ENCODE measurements at places on chromosomes 16 and 17.

DNA sequence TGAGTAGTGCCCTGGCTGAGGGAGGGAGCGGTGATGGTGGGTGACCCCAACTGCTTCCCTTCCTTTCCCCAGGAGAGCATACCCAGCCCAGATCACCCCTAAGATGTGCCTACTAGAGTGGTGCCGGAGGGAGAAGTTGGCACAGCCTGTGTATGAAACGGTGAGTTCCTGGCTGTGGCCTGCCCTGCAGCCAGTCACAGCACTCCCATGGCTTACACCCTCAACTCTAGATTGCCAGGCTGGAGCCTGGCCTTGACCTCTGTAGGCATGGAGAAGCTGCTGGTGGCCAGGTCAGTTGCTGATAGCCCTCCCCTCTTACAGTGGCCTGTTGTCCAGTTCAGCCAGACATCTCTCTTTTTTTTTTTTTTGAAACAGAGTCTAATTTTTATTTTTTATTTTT, 8.6 kb upstream of the NFATC3 start:
- no peak for DNase-seq

DNA sequence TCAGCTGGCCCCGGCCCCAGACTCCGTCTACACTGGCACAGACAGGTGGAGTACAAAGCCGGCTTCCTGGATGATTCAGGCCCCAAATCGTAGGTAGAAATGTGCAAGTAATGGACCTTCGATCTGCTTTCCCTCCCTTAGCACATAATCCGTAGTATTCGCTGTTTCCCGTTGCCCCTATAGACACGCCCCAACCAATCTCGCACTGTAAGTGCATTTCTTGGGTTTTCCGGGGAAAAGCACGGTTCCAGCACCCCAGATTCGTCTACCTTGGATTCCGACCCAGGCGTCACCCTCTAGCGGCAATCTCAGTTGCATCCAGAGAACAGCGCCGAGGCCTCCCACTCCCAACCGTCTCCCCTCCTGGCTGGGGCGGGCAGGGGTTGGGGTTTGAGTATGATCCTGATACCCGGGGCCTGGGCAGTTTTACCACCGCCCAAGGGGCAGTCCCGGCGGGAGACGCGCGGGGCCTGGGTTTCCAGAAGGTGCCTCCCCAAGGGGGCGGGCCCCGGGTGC, 12.1 kb upstream of the FOXF1 start:
- DNase-seq, result no peak

DNA sequence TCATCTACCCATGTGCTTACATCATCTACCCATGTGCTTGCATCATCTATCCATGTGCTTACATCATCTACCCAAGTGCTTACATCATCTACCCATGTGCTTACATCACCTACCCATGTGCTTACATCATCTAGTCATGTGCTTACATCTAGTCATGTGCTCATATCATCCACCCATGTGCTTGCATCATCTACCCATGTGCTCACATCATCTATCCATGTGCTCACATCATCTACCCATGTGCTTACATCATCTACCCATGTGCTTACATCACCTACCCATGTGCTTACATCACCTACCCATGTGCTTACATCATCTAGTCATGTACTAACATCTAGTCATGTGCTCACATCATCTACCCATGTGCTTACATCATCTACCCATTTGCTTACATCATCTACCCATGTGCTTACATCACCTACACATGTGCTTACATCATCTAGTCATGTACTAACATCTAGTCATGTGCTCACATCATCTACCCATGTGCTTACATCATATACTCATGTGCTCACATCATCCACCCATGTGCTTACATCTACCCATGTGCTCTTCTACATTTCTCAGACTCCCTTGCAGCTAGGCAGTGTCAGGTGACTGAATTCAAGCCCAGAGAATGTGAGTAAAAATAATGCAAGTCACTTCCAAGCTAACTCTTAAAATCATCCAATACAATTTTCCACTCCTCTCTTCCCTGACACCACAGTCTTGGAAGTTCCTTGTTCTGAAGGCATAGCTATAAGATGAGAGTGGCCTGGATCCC, 196.8 kb downstream of the CBLN1 start:
- DNase-seq, result no peak

GRCh38 chr16:29680180-29680598, 1.2 kb downstream of the QPRT start:
- no peak for DNase-seq

- no peak for DNase-seq
Measured at GRCh38 chr17:67675481-67675880, 42.3 kb upstream of the NOL11 start.

- peak; percentile 69 for DNase-seq
Measured at GRCh38 chr17:57242148-57242547, 14.2 kb upstream of the MSI2 start.

- DNase-seq, result no peak
Measured at GRCh38 chr16:73775841-73776388, 520.7 kb upstream of the PSMD7 start.

DNA sequence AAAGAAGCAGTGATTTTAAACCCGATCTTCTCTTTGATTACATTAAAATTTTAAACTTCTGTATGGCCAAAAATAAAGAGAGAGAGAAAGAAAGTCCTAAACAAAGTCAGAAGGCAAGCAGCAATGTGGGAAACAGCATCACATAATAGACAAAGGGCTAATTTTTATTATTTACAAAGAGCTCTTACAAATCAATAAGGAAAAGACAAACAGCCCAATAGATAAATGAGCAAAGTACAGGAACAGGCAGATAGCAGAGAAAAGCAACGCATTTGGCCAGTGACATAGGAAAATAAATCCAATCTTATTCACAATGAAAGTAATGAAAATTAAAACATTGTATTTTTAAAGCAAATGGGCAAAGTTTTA, 93.1 kb downstream of the SALL1 start:
- DNase-seq, result no peak

DNA sequence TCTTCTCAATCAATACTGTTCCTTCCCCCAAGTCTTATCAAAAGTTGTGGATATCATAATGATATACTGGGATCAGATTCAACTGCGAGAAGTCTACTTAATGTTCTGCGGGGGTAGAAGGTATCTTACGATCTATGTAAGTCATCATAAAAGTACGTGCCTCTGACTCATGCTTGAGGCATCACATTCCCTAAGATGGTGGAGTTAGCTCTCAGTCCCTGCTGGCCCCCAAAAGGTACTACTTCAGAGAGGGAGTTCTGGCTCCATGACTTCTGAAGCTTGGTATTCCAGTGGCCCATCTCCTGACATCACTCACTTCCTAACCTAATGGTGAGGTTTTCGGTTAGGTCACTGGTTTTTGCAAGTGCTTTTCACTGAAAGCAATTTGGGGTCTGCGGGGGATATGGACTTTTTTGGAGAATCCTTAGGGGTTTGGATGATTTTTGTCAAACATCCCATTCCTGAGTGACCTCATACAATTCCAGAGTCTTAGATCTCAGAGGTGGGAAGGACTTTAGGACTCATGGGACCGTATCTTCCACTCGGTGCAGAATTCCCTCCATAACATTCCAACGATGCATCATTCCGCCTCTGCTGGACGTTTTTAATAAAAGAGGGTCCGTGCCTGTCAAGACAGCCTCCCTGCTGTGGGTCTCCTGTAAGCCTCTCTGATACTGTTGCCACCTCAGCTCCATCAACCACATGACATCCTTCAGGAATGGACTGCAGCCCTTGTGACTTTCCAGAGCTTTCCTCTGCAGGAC, 74.3 kb downstream of the DYNLRB2 start:
- no peak for DNase-seq

GRCh38 chr17:58308173-58308984, 20.2 kb downstream of the TSPOAP1 start:
- no peak for DNase-seq

GRCh38 chr17:82985973-82986372, 93.4 kb upstream of the METRNL start:
- DNase-seq, result no peak

GRCh38 chr17:78789663-78790181, 7.6 kb upstream of the CYTH1 start:
- DNase-seq, result peak; percentile 90

GRCh38 chr17:20184977-20185619, 175.9 kb downstream of the SPECC1 start:
- no peak for DNase-seq

- DNase-seq, result peak; percentile 53
Measured at GRCh38 chr17:51120357-51120738, 320 bp downstream of the SPAG9 start.

GRCh38 chr16:28983644-28984043, 1.2 kb upstream of the LAT start:
- no peak for DNase-seq

DNA sequence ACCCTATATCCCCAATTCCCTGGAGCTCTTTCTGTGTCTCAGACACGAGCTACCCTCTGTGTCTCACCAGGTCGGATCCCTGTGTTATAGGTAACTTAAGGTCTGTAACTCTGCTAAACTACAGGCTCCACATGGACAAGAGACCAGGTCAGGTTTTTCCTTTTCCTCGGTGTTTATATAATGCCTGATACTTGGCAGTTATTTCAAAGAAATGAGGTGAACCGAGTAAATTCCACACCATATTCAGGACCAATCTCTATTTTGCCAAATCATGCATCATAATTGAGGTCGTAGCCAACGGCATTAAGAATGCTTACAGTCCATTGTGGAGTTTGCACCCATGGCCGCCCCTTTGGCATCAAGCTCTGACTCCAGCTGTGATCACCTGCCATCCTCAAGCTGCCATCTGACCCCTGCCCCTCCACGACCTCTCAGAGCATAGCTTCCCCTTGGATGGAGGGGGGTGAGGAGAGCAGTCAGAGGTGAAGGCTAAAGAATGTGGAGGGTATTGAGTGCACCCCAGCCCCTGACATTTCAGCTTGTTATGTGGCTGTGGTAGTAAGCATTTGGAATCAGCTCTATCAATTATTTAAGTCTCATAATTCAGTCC, 434.7 kb upstream of the RBFOX1 start:
- DNase-seq, result no peak

DNA sequence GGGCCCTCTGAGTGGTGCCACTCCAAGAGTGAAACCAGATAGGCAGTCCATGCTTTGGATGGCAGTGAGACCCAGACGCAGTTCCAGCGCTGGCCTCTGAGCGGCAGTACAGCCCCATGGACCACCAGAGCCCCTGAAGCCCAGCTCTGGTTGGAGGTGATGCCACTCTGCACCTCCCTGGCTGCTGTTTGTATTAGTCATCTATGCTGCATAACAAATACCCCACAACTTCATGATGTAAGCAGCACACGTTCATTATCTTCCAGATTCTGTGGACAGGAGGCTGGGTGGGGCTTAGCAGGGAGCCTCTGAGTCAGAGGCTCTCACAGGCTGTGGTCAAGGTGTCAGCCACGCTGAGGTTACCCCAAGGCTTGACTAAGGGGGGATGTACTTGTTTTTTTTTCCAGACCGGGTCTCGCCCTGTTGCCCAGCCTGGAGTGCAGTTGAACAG, 5.1 kb upstream of the NME4 start:
- peak; percentile 33 for DNase-seq

- DNase-seq, result peak; percentile 25
Measured at GRCh38 chr17:8894673-8895578, 27.5 kb upstream of the PIK3R6 start.

GRCh38 chr17:74009056-74009625, 194.3 kb upstream of the RPL38 start:
- no peak for DNase-seq

DNA sequence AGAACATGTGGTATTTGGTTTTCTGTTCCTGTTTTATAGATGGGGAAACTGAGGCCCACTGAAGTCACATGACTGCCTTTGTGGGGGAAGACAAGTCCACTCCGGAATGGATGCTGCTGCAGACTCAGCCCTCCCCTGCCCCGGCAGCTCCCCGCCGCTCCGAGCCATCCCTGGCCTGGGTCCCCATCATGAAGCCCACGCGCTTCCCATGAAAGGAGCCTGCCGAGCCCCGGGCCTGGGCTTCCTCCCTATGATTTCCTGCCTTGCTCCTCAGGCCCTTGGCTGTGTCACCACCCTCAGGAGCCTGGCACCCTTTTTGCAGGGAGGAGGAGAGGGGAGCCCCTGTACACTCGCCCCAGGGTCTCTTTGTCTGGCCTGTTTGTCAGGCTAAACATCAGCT, 125.3 kb upstream of the FOXF1 start:
- DNase-seq, result no peak

DNA sequence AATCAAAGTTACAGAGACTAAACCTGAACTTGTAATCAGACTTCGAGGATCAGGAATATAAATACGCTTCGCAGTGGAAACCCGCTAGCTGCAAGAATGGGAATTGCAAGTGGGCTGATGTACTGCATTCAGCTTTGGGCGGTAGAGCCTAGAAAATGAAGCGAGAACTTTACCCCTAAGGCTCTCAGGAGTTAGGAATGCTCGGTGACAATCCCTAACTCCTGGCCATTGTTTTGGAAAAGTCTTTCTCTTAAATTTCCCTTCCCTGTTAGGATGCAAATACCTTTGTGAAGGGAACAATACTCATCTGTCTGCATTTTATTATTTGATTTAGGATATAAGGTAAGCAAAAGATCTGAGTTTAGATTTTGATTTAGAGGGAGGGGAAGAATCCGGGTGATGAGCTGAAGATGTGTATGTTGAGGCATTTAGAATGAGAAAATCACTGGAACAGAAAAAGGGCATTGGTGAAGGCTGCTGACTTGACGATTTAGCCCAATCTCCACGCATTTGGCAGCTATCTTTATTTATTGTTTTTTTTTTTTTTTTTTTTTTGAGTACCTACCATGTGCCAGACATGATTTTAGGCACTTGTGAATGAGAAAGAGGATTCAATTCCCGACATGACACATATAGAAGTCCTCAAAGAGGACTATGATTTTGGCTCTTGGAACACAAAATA, 2.2 kb upstream of the TOX3 start:
- DNase-seq, result no peak

GRCh38 chr17:57261084-57261461, 4.8 kb downstream of the MSI2 start:
- no peak for DNase-seq

DNA sequence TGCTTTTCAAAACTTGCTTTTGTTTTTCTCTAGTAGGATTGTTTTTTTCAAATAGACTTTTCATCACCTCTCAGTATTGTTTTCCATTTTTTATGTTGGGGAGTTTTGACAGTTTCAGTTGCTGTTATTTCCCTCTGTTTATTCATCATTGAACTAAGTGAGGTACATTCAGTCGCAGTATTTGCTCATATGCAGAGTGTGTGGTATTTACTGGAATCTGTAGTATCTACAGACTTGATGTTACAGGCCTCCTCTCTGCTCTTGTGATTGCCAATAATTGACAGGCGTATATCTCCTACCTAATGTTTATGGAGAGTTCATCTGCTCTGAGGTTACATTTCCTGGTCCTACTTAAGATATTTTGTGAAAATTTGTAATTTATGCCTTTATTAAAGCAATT, 49.6 kb downstream of the COX10 start:
- DNase-seq, result no peak

Measured in NCI-H1694 treated with DMSO at 0.1 percent for 48 hours (cell line).